ENCODE measurements at places on chromosomes 7 and 10.

GRCh38 chr10:89869180-89869579, 167.8 kb downstream of the KIF20B start:
- no peak for DNase-seq

DNA sequence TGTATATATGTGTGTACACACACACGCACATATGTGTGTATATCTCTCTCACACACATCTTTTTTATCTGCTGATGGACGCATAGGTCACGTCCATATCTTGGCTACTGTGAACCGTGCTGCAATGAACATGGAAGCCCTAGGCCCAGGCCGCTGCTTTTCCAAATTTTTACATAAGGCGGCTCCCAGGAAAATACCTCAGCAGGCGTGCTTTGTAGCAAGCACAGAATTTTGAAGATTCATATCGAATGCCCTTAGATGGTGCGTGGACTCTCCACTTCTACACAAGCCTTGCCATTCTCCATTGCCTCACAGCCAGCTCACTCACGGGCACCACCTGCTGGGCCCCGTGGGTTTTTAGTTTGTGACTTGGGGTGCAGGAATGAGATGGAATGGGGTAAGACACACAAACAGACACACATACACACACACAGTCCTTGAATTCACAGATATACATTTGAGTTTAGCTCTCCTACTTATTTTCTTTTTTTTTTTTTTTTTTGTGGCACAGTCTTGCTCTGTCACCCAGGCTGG, 57.9 kb upstream of the RNF32 start:
- DNase-seq, result no peak

GRCh38 chr10:61869774-61870525, 31.5 kb upstream of the ARID5B start:
- DNase-seq, result no peak

GRCh38 chr7:47621979-47622561, 40.2 kb upstream of the TNS3 start:
- no peak for DNase-seq
